ENCODE measurements at places on chromosomes 3 and 15.
A peak's percentile ranks its signal among the peaks of the same experiment; 100 is the strongest.

DNA sequence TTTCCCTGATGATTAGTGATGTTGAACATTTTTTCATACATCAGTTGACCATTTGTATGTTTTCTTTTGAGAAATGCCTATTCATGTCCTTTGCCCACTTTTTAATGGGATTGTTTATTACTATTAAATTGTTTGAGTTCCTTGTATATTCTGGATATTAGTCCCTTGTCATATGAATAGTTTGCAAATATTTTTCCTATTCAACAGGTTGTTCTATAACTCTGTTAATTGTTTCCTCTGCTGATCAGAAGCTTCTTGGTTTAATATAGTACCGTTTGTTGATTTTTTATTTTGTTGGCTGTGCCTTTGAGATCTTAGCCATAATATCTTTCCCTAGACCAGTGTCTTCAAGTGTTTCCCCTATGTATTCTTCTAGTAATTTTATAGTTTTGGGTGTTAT is 189.0 kb upstream of the RARB start:
- DNase-seq, result no peak

DNA sequence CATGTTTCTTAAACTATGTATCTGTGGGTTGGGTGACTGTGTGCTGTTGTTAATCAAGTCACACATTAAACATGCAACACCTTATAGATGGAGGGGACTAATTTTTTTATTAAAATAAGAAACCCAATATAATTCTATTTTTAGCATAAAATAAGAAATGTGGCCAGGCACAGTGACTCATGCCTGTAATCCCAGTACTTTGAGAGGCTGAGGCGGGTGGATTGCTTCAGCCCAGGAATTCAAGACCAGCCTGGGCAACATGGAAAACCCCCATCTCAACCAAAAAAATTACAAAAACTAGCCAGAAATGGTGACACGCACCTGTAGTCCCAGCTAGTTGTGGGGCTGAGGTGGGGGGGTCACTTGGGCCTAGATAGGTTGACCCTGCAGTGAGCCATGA is 1021.0 kb downstream of the EPHA3 start:
- DNase-seq, result no peak

- DNase-seq, result no peak
Observed at GRCh38 chr15:35606450-35606779, 60.5 kb upstream of the DPH6 start.

GRCh38 chr3:192919901-192920300 is 2.2 kb upstream of the MB21D2 start:
- no peak for DNase-seq

DNA sequence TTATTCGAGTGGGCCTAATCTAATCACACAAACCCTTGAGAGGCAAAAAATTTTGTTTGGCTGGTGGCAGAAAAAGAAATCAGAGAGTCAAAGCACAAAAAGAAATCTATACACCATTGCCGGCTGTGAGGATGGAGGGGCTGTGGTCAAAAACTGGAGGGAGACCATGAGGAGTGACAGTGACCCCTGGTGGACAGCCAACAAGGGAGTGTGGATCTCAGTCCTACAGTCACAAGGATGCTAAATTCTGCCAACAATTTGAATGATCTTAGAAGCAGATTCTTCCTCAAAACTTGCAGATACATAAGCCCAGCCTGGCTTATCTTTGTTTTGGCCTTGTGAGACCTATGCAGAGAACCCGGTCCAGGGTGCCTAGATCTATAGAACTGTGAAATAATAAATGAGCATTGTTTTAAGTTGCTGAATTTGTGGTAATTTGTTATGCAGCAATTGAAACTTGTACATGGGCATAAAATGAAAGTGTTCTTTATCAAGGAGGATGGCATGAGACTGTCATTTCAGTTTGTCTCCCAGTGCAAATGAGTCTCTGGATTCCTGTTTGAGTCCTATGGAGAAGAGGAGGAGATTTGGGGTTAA is 103.0 kb upstream of the ARHGEF26 start:
- peak; percentile 47 for DNase-seq

- DNase-seq, result no peak
Observed at GRCh38 chr3:141164852-141165251, 66.8 kb upstream of the PXYLP1 start.

GRCh38 chr3:183481582-183481981 is 53.2 kb upstream of the MCF2L2 start:
- DNase-seq, result no peak

DNA sequence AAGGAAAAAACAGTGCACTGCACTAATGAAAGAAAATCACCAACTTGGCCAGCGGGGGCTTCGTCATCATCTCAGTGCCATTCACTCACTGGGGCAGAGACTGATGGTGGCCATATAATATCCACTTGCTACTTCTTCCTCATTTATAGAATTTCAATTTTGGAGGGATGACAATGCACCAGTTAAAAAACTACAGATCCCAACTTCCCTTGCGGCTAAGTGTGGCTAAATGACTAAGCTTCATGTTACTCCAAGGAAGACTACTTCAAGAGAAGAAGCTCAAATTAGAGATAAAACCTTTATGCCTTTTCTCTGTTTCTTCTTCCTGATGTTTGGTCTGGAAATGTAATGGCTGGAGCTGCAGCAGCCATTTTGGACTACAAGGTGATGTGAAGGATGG is 38.8 kb downstream of the NGLY1 start:
- DNase-seq, result no peak

- DNase-seq, result no peak
Observed at GRCh38 chr3:178485756-178486155, 50.5 kb upstream of the KCNMB2 start.

DNA sequence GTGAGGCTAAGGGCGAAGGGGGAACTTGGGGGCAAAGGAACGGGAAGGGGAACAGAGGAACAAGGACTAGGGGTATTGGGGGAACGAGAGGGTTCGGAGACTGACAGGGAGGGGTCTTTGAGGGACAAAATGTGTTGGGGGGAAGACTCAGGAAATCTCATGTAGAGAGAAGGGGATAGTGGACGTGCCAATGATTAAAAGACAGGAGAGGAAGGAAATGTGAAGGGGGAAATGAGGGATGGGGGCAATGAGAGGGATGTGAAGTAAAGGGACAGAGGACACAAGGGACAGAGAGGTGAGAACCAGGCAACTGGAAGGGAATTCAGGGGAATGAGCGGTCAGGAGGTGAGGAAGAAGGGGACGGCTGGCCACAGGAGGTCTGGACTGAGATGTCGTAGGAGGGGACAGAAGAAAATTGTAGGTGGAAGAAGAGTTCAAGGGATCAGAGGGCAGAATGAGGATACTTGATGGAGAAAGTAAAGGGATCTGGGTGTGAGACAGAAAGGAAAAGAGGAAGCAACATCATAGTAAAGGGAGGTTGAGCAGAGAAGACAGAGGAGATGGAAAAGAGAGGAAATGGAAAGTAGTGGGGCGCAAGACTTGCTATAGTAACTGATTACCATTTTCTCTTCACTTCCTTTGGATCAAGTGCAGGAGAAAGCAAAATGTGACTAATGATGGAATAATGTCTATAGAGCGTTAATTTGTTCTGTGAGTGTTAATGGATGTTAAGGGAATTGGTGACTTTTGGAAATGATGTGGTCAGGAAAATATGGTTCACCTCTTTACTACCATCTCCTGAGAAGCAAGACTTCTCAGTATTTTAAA is 749 bp downstream of the RAB8B start:
- no peak for DNase-seq

- DNase-seq, result no peak
Observed at GRCh38 chr3:15682561-15683185, 81.1 kb downstream of the BTD start.

DNA sequence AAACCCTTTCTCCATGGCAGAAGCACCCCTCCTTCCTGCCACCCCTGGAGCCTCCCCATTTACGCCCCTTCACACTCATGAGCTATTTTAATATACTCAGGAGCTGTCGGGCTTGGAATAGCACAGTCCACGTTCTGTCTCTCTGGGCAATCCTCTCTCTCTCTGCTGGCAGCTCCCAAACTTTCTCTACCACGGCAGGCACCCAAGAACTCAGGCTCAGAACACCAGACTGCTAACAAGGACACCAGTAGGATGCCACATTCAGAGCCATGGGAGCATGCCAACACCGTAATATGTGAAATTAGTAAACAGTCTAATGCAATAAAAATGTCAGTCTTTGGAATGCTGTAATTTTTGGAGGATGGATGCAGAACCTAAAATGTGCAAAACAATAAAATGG is 19.3 kb downstream of the TNFAIP8L3 start:
- DNase-seq, result no peak

DNA sequence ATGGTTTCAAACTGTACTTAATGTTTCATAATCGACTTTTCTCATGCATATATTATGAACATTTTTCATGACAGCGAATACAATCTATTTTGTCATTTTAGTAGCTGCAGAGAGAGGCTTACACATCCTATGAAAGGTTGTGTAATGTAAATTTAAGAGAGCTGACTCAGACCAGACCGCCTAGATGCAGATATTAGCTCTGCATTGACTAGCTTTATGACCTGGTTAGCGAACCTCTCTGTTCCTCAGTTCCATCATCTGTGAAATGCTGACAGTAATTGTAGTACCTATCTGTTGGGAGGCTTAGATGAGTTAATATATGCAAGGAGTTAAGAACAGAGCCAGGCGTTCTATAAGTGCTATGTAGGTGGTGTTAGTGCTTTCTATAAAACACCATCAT is 116.2 kb upstream of the RASGRP1 start:
- no peak for DNase-seq

DNA sequence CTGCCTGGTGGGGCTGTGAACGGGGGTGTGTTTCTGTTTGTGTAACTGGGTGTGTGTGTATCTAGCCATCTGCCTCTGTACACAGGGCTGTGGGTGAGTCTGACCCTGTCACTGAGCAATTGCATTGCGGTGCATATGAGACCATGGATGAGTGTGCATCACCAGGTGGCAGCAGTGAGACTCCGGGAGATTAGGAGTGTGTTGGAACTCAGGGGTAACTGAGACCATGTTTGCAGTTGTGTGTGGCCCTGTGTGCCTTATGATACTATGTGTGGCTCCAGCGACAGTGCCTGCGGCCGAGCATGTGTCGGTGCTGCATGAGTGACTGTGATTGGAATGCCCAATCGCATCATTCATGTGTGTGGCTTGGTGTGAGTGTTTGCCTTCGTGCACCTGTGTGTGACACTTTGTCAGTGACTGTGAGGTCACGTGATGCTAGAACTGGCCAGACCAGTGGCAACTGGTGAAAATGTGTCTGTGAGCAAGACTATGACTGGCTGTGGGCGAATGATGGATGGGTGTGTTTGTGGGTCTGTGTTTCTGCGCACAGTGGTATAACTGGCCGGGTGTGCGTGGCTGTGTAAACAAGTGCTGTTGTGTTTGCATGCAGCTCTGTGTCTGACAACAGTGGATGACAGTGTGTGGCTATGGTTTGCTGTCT is 14.0 kb downstream of the VILL start:
- peak; percentile 15 for DNase-seq

DNA sequence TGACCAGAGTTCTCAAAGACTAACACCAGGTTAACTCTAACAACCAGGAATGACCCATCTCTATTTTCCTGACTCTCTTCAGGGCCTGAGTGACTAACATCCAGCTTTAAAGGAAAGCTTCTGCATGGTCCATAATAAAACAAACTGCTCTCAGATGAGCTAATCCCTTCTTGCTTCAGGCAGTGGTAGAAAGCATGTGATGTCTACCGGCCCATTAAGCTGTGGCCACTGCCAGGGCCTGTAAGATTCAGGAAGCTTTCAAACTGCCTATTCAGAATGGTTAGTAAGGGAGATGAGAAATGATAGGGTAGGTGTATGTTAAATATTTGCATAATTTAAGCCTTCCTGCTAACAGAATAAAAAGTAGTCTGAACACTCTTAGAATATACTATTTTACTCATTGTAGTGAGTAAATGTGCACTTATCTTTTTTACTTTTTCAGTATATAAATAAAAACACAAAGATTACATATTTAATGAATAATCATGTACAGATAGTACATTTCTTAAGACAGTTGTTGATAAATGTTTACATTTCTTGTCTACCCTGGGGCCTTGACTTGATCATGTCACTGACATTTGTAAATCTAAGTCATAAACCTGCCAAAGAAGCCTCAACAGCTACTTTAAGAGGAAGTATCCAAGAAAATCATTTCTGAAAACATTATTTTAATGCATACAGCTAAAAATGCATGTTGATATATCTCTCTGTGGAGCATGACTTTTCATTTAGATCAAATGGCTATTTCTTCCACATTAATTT is 222.0 kb downstream of the MCTP2 start:
- DNase-seq, result no peak

- peak; percentile 66 for DNase-seq
Observed at GRCh38 chr15:33089878-33090757, 104.4 kb downstream of the FMN1 start.

DNA sequence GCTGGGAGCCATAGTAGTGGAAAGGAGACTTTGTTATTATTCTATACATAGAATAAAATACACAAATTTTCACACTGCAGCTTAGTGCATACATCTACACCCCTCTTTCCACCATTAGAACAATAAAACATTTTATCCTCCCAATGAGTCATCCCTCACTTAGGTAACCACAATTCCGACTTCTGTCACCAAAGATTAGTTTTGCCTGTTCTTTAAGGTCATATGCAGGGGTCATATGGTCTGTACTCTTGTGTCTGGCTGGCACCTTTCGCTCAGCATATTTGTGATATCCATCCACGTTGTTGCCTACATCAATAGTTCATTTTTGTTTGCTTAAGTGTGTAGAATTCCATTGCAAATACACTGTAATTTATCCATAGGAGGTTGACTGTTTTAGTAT is 399.4 kb downstream of the SHQ1 start:
- DNase-seq, result no peak

GRCh38 chr3:41572092-41572491 is 372.8 kb downstream of the CTNNB1 start:
- DNase-seq, result no peak

- DNase-seq, result no peak
Observed at GRCh38 chr3:149895769-149896168, 74.9 kb downstream of the PFN2 start.

GRCh38 chr3:178109691-178110090 is 426.5 kb upstream of the KCNMB2 start:
- no peak for DNase-seq

- DNase-seq, result no peak
Observed at GRCh38 chr15:36422631-36423030, 156.8 kb upstream of the CDIN1 start.

GRCh38 chr3:168249550-168250414 is 154.1 kb upstream of the GOLIM4 start:
- peak; percentile 61 for DNase-seq
